ENCODE measurements at places on chromosomes 5 and 9.

GRCh38 chr5:52743970-52744369 is 43.7 kb upstream of the ITGA1 start:
- DNase-seq, result peak; percentile 31

DNA sequence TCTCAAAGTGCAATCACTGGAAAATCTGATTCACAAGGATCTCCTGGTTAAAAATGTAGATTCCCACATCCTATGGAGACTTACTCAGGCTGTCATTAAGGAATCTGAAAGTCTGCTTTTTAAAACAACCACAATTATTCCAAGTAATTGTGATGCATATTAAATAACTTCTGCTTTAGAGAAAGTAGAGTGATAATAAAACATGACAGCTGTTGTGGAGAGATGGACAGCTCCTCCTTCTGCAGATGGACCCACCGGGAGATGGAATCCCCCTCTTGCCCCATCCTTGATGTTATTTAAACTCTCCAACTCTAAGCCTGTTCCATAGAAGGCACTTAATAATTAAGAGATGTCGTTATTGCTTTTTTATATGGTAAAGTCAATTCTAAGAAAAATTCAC is 802.2 kb downstream of the CDH12 start:
- DNase-seq, result no peak

- DNase-seq, result no peak
Observed at GRCh38 chr5:42991404-42992087, 48.6 kb downstream of the ANXA2R start.

- DNase-seq, result no peak
Observed at GRCh38 chr5:38257308-38258041, 884 bp upstream of the EGFLAM start.

DNA sequence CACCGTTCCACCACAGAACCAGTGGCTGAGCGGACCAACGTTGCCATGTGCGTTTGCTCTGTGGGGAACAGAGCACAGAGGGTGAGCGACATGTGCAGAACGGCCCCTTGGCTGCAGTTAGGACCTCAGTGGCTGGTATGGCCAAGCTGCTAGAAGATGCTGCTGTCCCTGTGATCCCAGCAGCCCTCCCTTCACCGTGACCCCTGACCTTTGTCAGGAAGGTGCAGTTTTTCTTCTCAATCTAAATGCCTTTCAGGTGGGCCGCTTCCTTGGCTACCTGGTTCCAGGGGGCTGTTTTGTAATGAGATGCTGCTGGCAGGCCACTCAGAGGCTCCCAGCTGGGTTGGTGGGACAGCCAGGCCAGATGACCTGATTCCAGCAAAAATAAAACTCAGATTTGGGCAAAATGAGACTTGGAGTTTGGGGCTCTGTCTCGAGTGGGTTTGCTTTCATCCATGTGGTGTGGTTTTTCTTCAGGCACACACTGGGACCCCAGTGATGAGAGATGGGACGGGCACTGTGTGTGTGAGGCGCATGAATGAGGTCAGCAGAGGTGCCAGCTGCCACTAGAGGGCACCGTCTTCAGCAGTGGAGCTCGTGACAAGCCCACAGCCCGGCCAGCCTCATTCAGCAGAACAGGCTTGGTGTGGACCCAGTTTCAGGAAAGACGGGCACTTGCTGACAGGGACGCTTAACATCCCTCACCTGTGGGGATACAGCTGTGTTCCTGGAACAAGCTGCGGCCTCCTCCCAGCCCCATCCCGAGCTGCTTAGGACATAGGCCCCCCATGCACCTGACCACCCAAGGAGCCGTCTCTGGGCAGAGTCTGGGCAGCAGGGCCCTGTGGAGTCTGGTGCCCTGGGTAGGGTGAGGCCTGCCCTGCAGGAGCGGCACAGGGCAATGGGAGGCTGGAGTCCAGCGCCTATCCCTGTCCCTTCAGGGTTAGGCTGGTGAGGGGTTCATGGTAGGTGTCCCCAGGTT is 4.1 kb downstream of the MRPS2 start:
- peak; percentile 70 for DNase-seq

DNA sequence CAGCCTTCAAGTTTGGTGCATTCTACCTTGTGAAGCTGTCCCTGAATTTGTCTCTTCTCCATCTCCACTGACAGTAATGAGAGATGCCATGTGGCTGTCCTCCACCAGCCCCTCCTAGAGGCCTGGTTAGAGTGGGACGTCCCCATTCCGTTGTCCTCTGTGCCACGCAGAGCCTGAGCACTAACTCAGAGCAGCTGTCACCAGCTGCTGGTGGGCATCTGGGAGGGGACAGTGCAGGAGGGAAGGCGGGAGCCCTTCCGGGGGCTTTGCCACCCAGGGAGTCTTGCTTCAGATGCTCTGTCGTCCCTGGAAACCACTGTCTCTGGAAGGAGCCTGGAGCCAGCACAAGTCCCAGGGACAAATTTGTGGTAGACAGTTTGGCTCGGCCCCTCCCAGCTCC is 78.6 kb downstream of the PDZD2 start:
- DNase-seq, result no peak

DNA sequence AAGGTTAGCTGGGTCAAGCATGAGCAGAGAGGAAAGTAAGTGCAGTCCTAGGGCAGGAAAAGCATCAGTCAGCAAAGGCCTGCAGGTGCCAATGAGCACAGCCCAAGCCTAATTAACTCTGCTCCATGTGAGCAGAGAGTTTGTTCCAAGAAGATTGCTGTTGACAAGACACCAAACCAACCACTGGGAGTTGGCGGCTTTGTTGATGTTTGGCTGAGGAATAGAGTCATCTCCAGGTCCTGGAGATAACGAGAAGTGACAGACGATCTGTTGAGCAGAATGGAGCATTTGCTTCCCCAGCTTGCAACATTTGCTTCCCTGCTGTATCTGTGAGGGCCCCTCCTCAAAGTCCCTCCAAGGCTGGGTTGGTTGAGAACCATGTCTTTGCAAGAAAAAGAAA is 68.2 kb downstream of the FAM114A2 start:
- no peak for DNase-seq

- no peak for DNase-seq
Observed at GRCh38 chr5:158195416-158196210, 336.7 kb upstream of the CLINT1 start.

GRCh38 chr5:68381060-68381459 is 165.5 kb downstream of the PIK3R1 start:
- no peak for DNase-seq

GRCh38 chr5:19959830-19960384 is 28.1 kb downstream of the CDH18 start:
- no peak for DNase-seq

GRCh38 chr5:78985725-78986223 is 664 bp upstream of the ARSB start:
- DNase-seq, result peak; percentile 58

GRCh38 chr5:26674846-26675245 is 363.5 kb downstream of the CDH9 start:
- DNase-seq, result no peak
